ENCODE measurements at places on chromosomes 16 and 17.

- DNase-seq, result peak; percentile 69
These were observed 1.0 kb downstream of the KRT13 start for GRCh38 chr17:41504246-41504977.

DNA sequence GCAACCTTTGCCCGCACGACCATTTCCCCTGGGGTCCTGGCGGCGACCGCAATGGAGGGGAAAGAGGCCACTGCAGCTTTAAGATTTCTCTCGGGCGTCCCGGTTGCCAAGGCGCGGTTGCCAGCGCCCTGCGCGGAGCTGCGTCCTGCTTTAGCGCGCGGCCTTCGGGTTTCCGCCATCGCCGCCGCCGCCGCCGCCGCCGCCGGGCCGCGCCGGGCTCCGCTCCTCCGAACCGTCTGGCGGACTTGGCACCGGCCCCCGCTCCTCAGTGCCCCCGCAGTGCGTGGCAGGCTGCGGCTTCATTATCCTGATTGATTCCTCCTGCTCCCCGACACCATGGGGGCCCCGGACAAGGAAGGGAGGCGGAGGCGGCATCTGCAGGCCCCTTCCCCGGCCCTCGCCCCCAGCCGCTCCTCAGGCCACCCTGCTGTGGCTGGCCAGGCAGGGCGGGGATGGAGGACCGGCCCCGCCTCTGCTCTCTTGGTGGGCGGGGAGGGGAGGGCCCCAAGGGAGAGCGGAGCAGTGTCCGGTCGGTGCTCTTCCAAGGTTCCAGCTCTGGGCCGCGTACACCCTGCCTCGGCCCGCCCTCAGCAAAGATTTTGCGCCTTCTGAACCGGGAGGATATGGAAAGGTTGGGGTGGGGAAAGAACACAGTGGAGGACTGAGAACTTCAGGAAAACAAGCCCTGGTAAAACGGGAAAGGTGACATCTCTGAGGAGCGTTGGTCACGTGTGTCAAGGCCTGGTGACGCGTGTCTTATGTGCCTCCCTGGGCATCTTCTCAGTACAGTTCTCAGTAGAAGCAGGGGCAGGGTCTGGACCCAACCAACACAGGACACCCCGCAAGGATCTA, 34.0 kb downstream of the NEUROD2 start:
- peak; percentile 77 for DNase-seq

DNA sequence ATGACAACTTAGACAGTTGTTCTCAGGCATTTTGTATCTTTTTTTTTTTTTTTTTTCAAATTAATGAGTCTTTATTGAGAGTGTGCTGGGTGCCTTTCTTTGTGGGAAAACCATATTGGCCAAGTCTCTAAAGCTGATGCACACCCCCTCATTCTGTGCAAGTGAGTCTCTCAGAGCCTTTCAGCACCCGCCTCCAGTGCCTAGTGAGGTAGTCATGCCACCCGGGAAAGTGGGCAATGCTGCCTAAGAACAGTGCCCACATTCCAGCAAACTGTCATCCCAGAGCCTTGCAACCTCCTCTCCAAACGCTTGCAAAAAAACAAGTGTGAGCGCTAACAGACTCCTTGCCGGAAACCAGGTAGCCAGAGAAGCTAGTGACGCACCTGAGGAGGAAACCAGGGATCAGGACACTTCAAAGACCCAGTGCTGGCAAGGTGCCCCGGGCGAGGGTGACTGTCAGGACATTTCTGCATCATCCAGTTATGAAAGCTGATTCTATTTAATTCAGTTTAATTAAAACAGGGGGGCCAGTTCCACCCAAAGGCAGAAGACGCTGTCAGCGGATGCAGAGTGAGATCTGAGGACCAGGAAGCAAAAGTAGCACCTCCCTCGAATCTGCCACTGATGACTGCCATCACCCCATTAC, 34.9 kb downstream of the SMARCE1 start:
- DNase-seq, result no peak

DNA sequence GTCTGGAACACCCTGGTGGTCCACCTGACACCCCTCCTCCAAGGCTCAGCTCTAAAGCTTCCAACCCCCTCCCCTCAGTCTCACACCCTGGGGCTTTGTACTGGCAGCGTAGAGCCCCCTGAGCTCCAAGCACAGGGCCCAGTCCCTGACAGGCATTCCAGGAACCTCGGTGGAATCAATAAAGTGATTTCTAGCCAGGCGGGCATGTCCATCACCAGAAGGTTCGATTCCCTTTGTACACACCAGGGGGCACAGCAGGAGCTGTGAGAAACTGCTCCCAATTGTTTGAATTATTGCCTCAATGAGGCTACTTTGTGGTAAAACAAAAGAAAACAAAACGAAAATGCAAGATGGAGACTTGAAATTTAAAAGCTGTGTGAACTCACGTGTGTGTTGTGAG, 51.8 kb downstream of the SMPD3 start:
- peak; percentile 44 for DNase-seq

DNA sequence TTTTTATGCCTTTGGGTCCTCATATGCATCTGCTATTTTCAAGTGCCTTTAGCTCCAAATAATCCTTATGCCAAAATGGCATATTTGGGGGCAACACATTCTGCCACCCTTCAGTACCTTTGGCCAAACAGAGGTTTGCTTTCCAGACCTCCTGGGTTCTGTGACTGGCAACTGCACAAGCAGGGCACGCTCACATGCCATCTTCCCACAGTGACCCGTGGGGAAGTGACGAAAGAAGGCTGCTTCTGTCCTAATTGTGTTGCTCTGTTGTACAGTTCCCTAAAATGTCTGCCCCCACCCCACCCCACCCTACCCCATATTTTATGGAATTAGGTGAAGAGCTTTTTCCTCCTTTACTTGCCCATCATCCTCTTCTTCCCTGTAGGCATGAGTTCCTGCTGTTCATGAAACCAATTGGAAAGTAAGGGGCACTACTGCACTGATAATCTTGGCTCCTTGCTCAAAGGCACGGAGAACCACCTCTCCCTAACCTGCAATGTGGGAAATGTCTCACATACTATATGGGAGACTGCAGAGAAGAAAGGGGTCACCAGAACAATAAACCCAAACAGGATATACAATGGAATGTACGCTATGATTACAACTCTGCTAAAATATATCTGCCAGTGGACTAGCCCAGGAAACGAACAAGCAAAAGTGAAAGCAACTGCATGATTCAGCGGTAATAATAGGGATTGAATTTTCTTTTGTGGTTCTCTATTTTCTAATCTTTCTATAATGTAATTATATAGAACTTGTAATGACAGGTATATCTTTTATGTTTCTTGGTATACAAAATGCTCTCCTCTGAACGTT, 3.3 kb upstream of the SLFN12L start:
- peak; percentile 63 for DNase-seq

DNA sequence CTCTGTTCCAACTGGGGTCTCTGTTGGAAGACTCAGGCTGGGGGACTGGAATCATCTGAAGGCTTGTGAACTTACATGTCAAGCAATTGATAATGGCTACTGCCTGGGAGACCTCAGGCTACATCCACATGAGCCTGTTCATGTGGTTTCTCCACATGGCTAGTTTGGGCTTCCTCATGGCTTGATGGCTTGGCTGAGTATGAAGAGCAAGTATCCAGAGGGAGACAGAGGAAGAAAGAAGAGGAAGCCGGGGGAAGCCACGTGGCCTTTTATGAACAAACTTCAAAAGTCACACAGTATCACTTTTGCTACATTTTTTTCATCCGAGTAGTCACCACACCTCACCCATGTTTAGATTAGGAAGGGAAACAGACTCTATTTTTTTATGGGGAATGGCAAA, 158.9 kb downstream of the TRIM37 start:
- DNase-seq, result no peak

GRCh38 chr17:65364438-65364837, 197.0 kb downstream of the AXIN2 start:
- DNase-seq, result no peak

DNA sequence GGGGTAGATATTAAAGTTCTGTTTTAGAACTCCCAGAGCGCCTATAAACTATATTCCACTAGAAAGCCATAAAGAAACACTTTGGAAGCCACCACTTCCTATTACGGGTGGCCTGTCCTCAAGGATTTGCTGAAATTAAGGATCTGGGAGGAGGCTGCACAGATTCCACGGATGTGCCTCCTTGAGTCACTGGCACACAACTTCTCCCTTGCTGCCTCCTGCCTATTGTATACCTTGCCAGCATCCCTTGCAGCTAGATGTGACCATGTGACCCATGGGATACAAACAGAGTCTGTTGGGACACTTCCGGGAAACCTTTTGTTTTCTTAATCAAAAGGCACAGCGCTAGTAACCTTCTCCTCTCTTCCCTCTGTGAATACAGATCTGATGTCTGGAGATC, 263.0 kb downstream of the C16orf95 start:
- DNase-seq, result no peak

- DNase-seq, result peak; percentile 86
These were observed 6.8 kb upstream of the MEAK7 start for GRCh38 chr16:84511180-84511800.

DNA sequence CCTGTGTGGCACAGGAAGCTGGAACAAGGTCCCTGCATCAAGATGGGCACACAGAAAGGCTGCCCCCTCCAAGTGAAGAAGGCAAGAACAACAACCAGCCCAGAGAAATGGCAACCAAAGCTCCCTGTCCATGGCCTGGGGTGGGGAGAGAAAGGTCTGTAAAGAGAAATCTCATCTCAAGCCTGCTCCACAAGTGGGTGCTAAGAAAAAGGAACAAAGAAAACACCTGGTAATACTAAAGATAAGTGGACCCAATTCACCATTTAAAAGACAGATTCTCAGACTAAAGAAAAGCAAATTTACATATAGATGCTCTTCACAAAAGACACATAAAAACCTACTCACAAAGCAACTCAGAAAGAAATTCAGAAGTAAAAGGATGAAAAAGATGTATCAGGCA, 107.4 kb downstream of the PARN start:
- DNase-seq, result no peak

DNA sequence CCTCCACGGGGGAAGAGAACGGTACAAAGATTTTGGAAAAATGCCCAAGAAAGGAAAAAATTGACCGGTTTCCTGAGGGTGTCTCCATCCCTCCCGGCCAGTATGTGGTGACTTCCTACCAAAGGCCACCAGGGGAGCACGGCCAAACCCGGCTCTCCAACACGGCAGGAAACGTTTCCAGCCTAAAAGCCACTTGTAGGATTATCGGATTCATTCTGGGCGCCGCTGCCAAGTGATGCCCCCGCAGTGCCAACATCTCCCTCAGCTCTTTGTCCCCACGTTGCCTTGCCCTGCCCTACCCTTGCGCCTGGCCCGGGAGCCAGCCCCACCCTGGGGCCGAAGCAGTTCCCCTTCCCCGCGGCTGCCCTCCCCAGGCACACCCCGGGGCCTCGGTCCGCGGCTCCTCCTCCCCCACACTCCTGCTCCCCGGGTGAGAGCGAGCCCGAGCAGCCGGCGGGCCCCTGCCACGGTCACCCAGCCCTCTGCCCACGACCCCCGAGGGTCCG, 688 bp downstream of the CRK start:
- DNase-seq, result peak; percentile 75

DNA sequence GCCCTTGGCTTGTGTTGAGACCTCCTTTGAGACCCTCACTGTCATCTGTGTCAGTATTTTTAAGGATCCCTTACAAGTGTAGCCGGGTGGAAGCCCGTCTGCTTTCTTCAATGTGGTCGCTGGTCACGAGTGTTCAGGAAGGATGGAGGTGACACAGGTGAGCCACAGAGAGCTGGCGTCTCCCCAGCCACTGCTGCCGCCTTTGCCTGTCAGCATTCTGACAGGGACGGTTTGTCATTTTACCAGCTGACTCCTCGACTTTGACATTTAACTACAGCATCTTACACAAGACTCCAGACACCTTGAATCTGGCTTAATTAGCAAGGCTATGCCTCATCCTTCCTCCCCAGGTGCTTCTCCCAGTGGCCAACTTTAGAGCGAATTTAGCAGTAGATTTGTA, 56.3 kb upstream of the MPHOSPH6 start:
- DNase-seq, result no peak

GRCh38 chr16:3458278-3458851, 14.9 kb downstream of the NAA60 start:
- peak; percentile 48 for DNase-seq

DNA sequence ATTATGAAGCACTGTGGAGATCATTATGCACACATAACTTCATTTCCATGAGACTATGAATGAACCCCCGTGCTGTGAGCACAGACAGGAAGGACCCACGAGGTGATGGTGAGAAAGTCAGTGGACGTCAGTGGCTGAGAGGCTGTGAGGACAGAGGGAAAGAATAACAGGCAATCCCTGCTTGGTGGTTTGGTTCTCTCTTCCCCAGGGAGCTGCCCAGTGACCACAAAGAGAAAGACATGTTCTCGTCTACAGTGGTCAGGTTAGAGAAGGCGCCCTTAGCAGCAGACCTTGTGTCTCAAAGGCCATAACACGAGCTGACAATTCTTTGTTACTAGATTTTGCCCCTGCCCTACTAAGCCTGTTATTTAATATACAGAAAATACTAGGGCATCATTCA, 609.2 kb downstream of the TOX3 start:
- no peak for DNase-seq

- DNase-seq, result peak; percentile 53
These were observed 32.8 kb upstream of the ETV4 start for GRCh38 chr17:43578699-43579565.

DNA sequence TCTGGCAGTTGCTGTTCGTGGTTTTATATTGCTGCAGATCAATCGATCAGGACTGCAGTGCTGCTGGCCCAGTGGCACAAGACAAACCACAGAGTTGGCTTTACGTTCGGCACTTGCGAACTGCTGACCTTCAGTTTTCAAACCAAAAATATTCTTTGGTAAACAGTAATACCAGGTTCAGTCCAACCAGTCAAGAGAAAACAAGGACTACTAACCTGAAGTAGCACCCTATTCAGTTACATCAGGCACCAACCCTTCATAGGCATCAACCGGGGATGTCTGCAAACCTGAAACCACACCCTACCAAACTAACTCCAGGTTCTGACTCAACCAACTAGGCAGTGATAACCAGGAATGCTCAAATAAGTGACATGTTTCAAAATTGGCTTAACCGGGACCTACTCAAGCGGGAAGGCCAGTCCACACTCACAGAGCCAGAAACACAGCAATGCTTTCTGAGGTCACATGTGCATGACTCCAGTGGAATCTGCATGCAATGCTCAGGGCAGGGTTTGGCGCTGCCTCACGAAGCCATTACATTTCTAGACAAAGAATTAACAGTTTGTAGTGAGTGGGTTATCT, 91.1 kb downstream of the SMG6 start:
- DNase-seq, result peak; percentile 81

GRCh38 chr17:70028978-70029767, 45.9 kb upstream of the KCNJ16 start:
- no peak for DNase-seq

- no peak for DNase-seq
These were observed 144.9 kb downstream of the PARN start for GRCh38 chr16:14485121-14485551.

- no peak for DNase-seq
These were observed 2.5 kb downstream of the RAB34 start for GRCh38 chr17:28715217-28715616.

- no peak for DNase-seq
These were observed 12.2 kb downstream of the CX3CL1 start for GRCh38 chr16:57384248-57385070.

GRCh38 chr17:50181591-50182560, 16.1 kb downstream of the SGCA start:
- peak; percentile 82 for DNase-seq

GRCh38 chr17:66790501-66791061, 44.3 kb upstream of the CACNG5 start:
- peak; percentile 42 for DNase-seq

- no peak for DNase-seq
These were observed 30.6 kb downstream of the CDRT15 start for GRCh38 chr17:14205992-14206461.

All from fibroblast of villous mesenchyme (primary cell).